ENCODE measurements at places on chromosomes 3 and 15.
A peak's percentile ranks its signal among the peaks of the same experiment; 100 is the strongest.

GRCh38 chr3:113096188-113096892 is 105.6 kb downstream of the GTPBP8 start:
- no peak for DNase-seq

- DNase-seq: no peak
These were observed 63.1 kb downstream of the PRKAR2A start for GRCh38 chr3:48784426-48785120.

- no peak for DNase-seq
These were observed 82.4 kb upstream of the RASGRF1 start for GRCh38 chr15:79172801-79173460.

GRCh38 chr15:99326235-99326634 is 75.0 kb downstream of the LRRC28 start:
- DNase-seq: no peak

- no peak for DNase-seq
These were observed 157.2 kb downstream of the DCLK3 start for GRCh38 chr3:36606871-36607765.

GRCh38 chr3:21509731-21510470 is 241.1 kb downstream of the ZNF385D start:
- DNase-seq: no peak

- no peak for DNase-seq
These were observed 24.2 kb upstream of the GMPPB start for GRCh38 chr3:49747792-49748480.

GRCh38 chr15:68497206-68497910 is 65.4 kb upstream of the ITGA11 start:
- DNase-seq: no peak

DNA sequence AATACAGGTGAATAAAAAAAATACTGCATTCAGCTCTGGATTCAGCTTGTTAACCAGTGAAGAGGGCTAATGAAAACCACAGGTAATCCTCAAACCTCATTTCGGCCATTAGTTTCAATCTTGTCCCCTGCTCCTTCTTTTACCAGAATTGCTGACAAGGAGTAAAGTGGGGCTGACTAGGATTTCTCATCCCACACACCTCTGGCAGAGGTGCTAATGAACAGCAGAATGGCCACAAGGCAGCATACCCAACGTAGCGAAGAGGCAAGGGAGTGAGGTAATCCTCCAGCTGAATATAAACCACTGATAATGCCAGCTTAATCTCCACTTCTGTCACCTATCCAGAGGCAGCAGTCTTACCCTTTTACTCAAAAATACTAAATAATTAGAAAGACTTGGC is 248.8 kb upstream of the CDIN1 start:
- no peak for DNase-seq

DNA sequence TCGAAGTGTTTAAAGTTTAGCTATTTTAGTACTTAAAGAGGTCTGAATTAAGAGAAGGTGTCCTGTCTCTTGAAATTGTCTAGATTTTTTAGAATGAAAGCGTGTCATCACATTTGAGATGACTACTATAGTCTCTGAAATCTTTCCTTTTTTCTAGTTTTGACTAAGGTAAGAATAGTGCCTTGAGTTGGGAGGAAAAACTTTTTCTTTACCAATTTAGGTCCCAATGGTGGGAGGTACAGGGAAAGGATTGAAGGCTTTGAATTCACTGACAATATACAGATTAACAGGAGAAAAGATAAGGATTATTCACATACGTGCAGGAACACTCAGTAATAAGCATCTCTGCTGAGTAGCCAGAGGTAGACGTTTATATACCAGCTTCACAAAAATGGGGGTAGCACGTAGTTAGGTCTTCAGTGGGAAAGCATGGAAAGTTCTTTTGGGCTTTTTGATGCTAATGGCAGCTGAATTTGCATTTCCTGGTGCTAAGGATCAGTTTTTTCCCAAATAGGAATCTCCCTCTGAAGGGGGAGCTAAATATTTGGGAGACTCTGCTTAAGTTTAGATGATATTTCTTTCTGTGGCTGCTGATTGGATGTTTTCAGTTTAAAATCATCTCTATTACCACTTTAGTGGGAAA is 88.1 kb downstream of the VPS8 start:
- no peak for DNase-seq

DNA sequence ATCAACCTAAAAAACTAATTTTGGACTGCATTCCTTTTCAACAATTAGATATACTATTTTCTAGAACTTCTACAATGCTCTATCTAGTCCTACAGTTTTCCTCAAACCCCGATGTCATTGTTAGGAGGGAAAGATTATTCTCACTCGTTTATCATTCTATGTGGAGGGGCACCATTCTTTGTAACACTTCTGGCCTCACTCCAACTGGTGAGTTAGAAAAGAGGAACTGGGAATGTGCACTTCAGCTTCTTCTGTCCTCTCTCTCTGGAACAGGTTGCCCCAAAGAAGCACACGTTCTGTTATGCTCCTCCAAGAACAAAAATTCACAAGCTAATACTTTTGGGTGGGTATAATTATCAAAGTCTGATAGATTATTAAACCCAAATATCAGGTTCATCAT is 137.9 kb downstream of the UACA start:
- no peak for DNase-seq

DNA sequence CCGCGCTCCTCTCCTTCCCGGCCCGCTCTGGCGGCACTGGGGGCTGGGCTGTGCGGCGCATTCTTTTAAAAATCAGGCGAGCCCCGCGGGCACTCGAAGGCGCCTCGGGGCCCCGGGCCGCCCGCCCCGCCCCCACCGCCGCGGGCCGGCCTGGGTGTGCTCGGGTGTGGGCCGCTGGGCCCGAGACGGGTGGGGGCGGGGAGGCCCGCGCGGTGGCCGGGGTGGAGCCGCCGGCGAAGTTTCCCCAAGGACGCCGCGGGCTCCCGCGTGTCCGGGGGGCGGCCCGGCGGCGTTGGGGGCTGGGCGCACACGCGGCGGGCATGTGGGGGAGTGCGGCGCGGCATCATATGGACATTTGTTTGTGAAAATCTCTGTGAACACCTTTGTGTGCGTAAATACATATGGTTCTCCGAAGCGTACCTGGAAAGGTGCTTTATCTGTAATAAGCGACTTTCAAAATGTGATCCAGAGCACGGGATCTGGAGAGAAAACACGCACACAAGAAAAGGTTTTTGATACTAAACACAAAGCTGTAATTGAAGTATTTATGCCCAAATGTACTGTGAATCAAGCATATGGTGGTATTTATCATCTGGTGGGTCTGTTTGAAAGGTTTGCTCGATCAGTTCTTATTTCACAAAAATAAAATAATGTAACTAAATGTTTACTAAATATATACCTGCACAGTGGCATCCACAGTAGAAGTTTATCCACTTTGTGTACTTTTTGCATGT is 612 bp upstream of the TBL1XR1 start:
- peak; percentile 59 for DNase-seq

DNA sequence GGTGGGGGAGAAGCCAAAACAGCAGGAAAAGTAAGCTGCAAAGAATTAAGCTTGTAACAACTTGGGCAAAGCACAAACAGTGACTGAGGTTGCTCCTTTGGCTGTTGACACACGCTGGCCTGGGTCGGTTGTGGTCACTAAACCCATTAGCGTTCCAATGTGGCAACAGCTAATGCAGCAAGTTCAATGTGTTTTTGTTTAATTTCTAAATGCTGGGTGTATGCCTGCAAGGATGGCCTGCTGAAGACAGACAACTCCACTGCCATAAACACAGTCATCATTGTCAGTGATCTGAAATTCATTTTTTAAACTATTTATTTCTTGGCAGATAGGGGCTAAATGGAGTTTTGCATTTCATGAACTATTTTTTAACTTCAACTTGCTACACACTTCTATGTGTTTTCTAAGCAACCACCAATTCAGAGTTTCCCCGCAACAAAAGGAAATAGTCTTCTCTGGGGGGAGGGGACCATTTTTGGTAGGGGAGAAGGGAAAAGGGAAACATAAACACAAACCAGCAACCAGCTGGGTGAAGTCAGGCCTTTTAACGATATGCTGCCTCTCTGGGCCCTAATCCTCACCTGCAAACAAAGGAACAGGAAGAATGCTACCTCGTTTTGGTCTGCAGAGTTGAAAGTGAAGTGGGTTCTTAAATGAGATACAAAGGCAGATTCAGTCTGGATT is 34.8 kb upstream of the WNT5A start:
- no peak for DNase-seq

GRCh38 chr15:51189669-51190385 is 95.1 kb upstream of the TNFAIP8L3 start:
- no peak for DNase-seq

DNA sequence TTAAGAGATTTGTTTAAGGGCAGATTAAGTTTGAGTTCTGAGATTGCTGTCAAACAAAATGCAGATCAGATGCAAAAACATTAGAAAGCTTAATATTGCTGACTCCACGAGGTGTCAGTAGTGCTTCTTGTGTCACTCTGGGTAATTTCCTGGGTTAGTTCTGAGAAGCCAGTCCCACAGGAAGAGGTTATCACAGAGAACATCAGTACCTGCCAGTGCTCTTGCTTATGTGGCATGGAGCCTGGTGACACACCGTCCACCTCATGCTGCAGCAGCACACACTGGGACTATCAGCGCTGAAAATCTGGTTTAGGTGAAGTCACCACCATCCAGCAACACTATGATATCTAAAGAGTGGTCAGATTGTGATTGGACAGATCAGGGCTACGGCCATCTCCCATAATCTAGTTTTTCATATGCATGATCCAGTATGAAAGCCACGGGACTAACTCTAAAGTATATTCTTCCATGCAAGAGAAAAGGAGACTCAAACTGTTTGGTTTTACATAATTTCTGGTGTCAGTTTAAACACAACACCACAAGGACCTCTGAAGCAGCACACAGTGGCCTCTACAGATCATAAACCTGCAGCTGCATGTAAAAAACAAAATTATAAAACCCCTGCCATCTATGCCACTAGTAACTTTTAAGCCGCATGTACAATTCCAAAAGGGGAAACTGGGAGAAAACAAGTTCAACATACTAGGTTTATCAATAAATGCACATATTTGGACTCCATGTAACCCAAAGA is 36.1 kb upstream of the MYO5C start:
- no peak for DNase-seq

GRCh38 chr15:48062148-48062872 is 58.5 kb upstream of the SLC24A5 start:
- DNase-seq: no peak

- peak; percentile 19 for DNase-seq
These were observed 63.5 kb upstream of the CLDN18 start for GRCh38 chr3:137946356-137946973.

DNA sequence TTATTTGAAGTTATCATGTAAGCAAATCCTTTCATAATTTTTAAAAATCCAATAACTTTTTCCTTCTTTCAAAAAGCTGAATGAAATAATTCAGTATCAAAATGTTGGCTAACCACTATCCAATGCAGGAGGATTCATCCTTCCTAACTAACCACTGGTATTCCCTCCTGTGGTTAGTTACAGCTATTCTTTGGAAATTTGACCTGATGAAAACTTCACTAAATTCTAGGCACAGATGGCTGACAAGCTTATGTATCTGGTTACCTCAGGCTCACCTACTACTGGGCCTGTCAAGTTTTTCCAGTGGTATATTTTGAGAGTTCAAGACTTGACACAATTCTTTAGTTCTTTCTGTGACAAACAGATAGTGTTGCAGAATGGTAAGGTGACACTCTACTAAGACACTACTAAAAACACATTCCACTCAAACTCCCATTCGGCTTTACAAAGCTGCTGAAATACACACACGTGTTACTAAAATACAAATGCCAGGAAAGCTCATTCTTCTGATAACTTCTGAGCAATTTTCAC is 15.8 kb downstream of the NPTN start:
- no peak for DNase-seq

- no peak for DNase-seq
These were observed 112.1 kb downstream of the SLCO3A1 start for GRCh38 chr15:91965501-91966193.

- no peak for DNase-seq
These were observed 59.4 kb downstream of the WNT5A start for GRCh38 chr3:55427739-55428138.

DNA sequence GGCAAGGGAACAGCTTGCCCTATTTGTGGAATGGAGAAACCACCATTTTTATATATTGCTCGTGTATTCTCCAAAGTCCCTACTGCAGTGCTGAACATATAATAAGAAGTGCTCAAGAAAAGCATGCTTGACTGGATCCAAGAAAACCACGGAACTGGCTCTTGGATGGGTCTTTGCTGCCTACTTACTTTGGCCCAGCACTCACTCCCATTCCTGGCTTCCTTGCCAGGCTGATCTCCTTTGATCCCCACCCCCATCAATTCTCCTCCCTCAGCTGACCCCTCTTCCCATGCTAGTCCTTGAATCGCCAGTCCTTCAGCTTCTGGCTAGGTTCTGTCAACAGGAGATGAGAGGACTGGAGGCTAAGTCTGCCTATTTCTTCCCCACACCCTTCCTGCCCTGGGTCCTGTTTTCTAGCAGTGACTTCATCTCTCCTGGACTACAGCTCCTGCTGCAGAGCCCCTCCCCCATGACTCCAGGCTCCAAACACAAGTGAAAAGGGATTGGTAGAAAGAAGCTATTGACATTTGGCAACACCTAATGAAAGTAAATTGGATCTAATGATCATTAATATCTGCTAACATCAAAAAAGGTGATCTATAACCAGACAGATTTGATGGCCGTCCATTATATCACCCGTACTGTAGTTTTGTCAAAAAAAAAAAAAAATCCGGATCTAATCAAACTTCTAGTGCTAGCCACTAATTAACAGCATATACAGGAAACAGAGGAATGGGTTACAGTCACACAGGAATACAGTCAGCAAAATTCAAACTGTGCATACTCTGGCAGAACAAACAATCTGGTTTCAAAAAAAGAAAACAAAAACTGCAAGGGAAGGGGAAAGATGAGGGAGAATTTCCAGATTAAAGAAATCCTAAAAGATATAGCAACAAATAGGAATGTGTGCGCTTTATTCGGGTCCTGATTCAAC is 7.8 kb downstream of the FAM240A start:
- no peak for DNase-seq

GRCh38 chr3:16849229-16849628 is 35.5 kb upstream of the PLCL2 start:
- DNase-seq: no peak

DNA sequence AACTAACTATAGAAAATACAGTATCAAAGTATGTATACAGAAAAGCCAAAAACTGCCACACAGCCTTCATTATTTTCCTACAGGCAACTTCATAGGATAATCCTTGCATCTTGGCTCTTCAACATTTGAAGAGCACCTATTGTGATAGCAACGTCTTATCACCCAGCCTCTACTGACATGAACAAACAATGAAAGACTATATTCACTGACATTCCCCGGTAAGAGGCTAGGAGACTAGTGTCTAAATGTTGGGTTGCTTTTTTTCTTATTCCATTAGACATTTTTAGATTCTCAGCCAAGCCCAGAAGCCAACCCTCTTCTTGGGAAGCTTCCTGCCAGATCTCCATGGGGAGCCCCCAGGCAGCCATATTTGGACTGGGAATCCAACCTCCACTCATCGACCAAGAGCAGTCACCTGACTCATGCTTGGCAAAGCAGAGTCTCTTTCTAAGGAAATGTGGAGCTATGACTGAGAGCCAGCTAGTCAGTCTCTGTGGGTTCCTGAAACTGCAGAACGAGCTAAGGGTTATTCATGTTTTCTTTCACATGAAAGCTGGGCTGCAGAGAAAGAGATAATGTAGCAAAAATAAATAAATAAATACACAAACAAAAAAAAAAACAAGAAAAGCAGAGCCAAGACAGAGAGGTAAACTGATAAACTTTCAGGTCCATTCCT is 227.5 kb downstream of the MAGI1 start:
- no peak for DNase-seq
